ENCODE measurements at places on chromosomes 16 and 17.

- no peak for DNase-seq
Measured at GRCh38 chr16:79898703-79899102, 298.2 kb upstream of the MAF start.

DNA sequence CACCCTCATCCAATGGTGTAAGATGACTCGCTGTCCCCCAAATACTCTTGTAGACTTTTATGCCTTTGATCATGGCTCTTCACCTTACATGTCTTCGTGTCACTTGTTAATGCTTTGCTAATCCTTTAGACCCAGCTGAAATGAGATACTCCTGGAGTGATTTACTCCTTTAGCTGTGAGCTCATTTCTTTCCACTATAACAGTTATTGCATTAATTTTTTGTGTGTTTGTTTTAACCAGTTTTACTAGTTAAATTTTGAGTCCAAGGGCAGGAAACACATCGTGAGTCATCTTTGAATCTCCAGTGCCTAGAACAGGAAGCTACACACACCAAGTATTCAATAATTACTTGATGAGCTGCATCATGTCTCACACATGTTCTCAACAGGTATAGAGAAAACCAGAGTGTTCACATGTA lies 6.5 kb upstream of the CTCF start:
- no peak for DNase-seq

GRCh38 chr17:869567-870525 lies 87.7 kb downstream of the MRM3 start:
- DNase-seq, result no peak

DNA sequence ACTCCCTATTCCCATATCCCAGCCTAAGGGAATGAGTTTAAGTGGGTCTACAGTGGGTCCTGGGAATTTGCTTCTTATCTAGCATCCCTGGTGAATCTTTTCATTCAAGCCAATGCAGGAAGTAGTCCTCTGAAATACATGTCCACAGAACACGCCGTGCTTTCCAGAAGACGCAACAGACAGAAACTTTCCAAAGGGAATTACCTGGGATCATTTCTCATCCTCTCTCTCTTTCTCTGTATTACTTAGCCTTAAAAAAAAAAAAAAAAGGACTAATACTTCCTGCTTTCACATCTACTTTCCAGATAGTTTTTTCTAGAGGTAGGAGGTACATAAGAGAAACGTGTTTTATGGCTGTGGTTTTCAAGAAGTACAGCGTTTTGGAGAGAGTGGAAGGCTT lies 499.0 kb downstream of the MAF start:
- DNase-seq, result no peak

DNA sequence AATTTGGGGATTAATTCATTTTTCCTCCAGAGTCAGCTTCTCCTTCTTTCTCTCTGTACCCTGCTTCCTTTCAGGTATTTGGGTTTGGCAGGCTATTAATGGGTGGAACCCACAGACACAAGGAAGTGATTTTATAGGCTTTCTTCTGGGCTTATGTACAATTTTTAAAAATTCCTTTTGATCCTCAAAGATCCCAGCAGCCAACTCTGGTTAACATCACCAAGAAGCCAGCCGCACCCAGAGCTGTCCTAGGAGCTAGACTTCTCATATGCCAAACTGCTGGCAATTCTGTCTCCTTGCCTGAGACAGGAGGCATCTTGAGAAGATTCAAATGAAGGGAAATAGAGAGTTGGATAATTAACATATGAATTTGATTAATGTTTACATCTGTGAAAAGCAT lies 47.2 kb upstream of the ELAC2 start:
- DNase-seq, result no peak

GRCh38 chr17:40364121-40364861 lies at the start of gene GJD3:
Gene GJD3 (minus strand): TSS chr17:40364737. CDS start chr17:40363815, 922 bp downstream.
- DNase-seq, result no peak

DNA sequence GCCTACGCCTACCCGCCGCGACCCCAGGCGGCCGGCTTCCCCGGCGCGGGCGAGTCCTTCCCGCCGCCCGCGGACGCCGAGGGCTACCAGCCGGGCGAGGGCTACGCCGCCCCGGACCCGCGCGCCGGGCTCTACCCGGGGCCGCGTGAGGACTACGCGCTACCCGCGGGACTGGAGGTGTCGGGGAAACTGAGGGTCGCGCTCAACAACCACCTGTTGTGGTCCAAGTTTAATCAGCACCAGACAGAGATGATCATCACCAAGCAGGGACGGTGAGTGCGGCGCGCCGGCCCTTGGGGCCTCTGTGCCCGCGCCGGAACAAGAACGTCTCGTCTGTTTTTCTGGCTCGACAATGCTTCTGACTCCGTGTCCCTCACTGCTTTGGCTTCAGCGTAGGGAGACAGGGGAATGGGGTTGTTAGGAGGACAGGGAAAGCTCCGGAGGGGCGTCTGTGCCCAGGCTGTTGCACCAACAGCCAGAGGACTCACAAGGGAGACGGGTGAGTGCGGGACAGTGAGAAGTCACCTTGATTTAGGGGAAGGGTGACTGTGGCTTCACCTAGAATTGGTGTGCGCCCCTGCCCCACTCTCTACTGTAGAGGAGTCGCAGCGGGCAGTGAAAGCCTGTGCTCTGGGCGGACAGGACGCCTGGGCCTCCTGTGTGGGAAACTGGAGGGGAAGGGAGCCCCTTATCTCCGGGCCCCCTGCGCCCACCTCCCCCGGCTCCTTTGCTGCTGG lies 806 bp downstream of the TBX21 start:
- no peak for DNase-seq

- peak; percentile 4 for DNase-seq
Measured at GRCh38 chr17:59914274-59914854, 21.4 kb downstream of the RPS6KB1 start.

- peak; percentile 75 for DNase-seq
Measured at GRCh38 chr17:76547183-76547641, 7.4 kb downstream of the PRCD start.

DNA sequence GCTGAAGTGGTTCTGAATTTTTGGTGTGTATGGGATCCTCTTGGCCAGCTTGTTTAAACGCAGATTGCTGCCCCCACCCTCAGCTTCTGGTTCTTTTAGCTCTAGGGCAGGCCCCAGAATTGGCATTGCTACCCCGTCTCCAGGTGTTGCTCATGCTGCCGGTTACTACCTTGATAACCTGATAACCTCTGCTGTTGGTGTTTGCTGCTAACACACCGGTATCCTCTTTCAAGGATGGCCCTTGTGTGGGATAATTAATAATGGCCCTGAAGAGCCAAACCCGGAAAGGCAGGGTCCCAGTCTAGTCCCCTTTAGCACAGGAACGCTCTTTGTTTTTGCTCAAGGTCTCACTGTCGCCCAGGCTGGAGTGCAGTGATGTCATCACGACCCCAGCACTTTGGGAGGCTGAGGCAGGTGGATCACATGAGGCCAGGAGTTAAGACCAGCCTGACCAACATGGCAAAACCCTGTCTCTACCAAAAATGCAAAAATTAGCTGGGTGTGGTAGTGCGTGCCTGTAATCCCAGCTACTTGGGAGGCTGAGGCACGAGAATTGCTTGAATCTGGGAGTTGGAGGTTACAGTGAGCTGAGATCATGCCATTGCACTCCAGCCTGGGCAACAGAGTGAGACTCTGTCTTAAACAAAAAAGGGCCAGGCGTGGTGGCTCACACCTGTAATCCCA lies 1.3 kb upstream of the ST3GAL2 start:
- no peak for DNase-seq

DNA sequence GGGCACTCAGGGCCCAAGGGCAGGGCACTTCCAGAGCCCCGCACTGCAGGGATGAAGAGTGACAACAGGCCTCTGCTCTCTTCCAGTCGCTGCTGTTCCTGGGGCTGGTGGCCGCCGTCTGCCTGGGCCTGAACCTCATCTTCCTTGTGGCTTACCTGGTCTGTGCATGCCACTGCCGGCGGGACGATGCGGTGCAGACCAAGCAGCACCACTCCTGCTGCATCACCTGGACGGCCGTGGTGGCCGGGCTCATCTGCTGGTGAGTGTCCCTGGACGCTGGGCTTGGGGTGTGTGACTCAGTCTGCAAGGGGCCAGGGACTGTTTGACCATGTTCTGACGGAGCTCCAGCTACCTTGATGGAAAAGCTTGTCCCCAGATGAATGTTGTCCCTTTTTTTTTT lies 9.0 kb downstream of the TTYH2 start:
- DNase-seq, result no peak

DNA sequence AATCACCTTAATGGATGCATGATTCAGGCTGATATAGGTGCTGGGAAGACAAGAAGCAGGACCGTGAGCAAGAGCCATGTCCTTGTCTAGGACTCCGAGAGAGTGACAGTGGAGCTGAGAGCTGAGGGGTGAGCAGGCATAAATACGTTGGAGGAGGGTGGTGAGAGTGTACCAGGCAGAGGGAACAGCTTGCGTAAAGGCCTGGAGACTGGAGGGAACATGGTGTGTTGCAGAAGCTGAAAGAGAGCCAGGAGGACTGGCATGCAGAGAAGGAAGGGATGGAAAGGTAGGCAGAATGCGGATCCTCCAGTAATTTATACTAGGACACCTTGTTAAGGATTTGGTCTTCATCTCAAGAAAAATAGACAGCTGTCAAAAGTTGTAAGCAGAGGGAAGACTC lies 653.2 kb downstream of the HS3ST4 start:
- DNase-seq, result no peak

DNA sequence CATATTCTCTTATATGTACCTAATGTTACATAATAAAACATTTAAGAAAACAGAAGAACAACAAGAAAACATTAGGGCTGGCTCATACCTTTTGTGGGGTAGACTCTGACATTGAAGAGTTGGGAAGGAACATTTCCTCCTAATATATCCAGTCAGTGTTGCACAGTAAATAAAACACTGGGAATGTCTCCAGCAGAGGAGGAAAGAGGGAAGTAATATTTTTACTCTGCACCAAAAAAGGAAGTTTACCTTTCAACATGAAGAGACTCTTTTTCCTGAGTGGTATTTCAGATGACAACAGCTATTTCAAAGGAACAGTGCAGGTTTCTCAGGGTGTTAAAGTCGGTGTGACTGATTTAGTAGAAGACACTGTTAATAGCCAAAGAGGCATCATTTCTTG lies 31.9 kb downstream of the EPN2 start:
- no peak for DNase-seq

GRCh38 chr16:17364319-17365210 lies 106.2 kb downstream of the XYLT1 start:
- peak; percentile 42 for DNase-seq

DNA sequence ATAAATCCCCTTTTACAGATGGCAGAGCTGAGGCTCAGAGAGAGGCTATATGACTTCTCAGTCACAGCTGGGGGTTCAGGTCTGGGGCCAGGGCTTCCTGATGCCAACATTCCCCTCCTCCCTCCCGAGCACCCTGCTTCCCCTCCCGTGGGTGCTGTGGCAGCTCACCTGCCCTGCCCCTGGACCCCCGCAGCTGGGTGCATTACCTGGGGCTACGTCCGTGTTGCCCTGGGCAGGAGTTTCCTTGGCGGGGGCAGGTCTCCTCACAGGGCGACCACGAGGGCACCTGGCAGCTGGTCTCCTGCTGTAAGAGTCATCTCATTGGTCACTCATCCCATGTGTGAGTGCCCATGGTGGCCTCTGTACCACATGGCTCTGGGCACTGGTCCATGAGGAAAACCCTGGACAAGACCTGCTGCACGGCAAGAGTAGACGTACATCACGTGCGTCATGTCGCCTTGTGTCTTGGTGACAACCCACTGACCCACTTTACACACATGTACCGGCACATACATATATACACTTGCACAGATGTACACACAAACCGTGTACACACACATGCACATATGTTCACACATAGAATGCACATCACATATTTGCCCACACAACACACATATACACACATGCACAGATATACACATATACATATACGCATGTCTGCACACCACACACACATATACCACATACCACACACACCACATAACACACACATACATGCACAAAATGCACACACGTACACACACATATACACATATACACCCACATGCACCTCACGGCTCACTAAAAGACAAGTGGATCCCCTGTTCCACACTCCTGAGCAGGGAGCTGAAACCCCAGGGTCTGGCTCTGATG lies 134.0 kb downstream of the FOXL1 start:
- no peak for DNase-seq

DNA sequence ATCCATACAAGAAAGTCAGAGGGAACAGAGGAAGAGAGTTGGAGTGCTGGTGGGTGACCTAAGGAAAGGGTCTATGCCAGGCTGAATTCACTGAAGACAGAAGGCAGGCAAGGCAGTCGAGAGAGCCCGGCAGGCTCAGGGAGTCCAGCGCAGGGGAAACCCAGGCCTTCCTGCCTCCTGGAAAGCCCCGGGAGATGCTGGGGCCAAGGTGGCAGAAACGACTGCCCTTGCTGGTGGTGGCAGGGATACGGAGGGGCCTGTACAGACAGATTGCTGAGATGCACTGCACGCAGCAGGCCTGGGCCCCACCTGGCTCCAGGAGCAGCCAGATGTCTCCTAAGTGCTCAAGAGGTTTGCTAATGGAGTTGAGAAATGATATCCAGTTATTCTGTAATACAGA lies 59.8 kb downstream of the GTF3C1 start:
- DNase-seq, result peak; percentile 73

DNA sequence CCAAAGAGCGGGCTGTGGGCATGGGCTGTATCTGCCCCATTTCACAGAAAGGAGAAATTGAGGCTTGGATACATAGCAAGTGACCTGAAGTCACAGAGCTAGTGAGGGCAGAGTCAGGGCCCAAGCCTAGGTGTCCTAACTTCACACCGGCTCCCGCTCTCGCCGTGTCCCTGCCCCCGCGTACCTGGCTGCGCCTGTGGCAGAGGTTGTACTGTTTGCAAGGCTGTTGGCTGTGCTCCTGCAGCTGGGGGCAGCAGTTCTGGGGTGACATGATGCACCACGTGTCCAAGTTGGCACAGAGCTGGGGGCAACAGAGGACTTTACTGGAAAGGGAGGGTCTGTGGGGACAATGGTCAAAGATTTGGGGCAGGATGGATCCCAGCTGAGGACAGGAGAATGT lies 3.4 kb downstream of the DHX58 start:
- no peak for DNase-seq

DNA sequence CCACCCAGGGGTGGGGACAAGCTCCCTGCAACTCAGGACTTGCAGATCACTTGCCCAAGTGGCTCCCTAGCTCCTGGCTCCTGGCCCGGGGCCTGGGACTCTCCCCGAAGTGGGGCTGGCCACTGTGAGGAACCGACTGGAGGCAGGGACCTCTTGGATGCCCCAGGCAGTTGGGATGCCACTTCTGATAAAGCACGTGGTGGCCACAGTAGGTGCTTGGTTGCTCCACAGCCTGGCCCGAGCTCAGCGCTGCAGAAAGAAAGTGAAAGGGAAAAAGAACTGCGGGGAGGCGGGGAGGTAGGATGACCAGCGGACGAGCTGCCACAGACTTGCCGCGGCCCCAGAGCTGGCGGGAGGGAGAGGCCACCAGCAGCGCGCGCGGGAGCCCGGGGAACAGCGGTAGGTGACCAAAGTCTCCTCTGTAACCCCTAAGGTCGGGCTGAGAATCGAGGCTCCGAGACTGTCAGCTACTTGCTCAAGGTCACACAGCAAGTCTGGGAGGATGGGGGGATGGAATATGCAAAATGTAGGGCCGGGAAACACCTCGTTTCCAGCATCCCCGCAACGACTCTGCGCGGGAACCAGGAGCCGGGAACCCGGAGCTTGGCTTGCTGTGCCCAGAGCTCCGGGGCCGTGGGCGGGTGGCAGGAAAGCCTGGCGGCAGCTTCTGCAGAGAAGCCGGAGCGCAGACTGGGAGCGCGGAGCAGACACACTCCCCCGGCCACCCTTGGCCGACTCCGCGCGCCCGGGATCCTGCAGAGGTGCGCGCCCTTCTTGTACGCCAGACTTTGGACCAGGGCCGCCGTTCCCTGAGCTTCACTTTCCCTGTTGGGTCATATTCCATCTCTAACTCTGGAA lies 1.9 kb downstream of the CIITA start:
- no peak for DNase-seq

All from NCI-H2171 (cell line).